ENCODE measurements at places on chromosomes 16 and 17. TPM values are rescaled to one million over a fixed set of nuclear protein-coding genes. Genes with fewer than 3 reads are reported as not detected.

The CCDC144A gene
- polyA plus RNA-seq: 0.22 TPM

DNA sequence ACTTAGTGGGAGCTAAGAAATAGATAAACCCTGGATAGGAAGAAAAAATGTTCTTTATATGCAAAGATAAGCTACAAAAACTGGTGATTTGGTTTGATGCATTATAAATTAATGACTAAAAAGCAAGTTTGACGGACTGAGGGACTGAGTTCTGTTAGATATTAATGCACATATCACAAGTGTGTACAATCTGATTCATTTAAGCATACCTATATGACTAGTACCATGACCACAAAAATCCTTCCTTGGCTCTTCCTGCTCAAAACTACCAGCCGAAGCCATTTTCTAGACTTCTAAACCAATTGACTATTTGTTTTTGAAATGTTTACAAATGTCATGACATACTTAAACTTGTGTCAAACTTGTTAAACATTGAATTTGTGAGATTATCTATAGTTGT is 374.5 kb upstream of the MON1B start:
- DNase-seq: no peak

GRCh38 chr17:78271419-78272170 is 40.2 kb downstream of the TMEM235 start:
- DNase-seq: no peak

DNA sequence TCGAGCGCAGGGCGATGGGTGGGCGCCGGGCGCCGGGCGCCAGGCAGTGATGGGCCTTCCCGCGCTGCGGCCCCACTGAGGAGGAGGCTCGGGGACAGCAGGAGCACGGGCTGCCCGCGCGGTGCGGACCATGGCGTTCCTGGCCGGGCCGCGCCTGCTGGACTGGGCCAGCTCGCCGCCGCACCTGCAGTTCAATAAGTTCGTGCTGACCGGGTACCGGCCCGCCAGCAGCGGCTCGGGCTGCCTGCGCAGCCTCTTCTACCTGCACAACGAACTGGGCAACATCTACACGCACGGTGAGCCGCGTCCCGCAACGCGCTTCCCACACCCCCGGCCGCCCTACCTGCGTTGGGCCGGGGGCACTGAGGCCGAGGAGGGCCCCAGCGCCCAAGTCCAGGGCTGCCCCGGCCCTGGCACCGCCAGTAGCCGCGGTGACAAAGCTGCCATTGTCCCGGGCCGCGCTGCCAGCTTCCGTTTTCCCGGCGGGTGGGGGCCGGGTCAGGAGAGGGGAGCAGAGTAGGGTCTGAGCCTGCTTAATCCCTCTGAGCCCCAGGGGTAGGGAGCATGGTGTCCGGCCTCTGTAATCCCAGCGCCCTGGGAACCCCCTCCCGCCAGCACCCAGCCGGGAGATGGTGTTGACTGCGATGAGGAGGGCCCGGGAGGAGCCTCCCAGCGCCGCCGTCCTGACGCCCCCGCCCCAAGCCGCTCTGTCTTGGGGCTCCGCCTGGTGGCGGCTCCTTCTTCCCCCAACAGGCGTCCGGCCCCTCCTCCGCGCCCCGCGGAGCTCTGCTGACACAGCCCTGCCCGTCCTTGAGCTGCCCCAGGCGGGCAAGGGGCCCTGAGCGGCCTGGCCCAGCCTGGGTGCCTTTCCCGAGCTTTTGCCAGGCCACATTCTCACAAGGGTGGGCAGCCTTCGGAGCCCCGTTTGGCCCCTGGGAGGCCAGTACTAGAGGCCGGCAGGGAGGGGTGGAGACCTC is 685 bp downstream of the PAQR4 start:
- peak; percentile 7 for DNase-seq

DNA sequence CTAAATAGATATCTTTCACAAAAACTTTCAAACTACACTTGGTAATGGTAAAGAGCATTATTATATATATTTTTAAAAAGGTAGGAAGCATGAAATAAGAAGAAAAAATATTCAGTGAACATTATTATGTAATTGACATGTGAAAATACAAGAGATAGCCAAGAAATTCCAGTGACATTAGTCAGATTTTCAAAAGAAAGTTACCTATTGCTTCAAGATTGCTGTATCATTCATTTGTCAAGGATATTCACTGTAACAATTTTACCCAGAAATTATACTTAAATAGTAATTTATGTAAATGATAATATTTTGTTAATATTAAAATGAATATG is 350.2 kb downstream of the KIF2B start:
- no peak for DNase-seq

DNA sequence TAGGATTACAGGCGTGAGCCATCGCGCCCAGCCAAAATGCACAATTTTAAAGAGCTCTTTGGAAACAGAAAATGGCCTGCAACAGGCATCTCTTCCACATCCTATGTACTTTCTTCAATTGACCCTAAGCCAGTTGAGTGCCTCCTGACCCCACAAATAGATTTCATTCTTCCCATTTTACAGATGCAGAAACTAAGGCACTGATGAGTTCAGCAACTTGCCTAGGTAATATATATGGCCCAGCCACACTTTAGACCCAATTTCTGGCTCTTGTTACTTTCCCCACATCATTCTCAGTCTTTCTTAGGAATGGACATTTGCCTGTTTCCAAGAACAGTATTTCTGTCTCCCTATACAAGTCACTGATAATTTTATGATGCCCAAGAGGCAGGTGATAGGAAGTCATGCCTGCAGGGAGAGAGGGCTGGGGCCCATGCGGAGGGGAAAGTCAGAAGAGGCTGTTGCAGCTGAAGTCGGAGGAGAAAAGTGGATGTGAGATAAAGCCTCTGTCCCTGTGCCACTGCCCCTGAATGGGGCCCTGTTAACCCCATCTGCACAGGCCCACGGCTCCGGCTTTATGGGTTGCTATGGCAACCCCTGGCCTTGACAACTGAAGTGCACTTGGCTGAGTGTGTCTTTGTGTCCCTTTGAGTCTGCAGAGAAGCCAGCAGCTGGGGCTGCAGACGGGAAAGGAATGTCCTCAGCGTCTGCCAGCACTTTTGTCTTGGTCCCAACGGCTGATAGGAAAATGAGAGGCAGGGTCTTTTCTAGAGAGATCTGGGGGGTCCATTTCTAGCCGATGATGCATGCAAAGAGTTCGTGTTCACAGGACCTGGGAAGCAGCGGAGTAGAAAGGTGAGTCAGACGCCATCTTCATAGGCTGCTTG is 45.9 kb downstream of the ABAT start:
- DNase-seq: no peak

- DNase-seq: no peak
These were observed 4.0 kb downstream of the SRCIN1 start for GRCh38 chr17:38601539-38602351.

DNA sequence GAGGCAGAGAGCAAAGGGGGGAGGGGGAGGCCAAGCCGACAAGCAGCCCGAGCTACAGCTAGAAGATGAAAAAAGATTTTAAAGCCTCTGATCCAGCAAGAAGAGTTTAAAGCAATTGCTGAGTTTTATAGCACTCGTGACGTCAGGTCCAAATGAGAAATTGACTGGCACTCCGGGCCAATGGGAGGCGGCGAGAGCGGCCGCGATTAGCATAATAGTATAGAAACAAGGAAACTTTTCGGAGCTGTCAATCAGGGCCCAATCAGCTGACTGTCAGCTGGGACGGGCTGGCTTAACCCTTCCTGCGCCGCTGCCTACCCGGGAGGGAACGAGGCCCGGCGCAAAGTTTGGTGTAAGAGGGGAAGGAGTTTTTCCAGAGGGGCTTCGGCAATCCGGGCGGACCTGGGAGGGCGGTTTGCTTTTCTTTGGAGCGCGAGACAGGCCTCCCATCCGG is at the start of gene MAF:
Gene MAF (minus strand): TSS at position 100 of the 454 bp plus-strand sequence. CDS start 835 bp downstream, outside the sequence.
- peak; percentile 7 for DNase-seq

Data from AG04450 (cell line).